IgD-negative memory B cell (primary cell): ENCODE measurements at places on chromosomes 2 and 18. TPM values are rescaled to one million over a fixed set of nuclear protein-coding genes. Genes with fewer than 3 reads are reported as not detected.

Gene SATB2
- not detected for polyA plus RNA-seq

Gene CARF
- polyA plus RNA-seq: 7.7 TPM

Gene HOXD12
- polyA plus RNA-seq: not detected

Gene KLF7
- polyA plus RNA-seq: 17.9 TPM
